ENCODE measurements at places on chromosomes 13 and 19.

- peak; percentile 50 for DNase-seq
Measured at GRCh38 chr13:31538067-31539042, 201.0 kb upstream of the RXFP2 start.

DNA sequence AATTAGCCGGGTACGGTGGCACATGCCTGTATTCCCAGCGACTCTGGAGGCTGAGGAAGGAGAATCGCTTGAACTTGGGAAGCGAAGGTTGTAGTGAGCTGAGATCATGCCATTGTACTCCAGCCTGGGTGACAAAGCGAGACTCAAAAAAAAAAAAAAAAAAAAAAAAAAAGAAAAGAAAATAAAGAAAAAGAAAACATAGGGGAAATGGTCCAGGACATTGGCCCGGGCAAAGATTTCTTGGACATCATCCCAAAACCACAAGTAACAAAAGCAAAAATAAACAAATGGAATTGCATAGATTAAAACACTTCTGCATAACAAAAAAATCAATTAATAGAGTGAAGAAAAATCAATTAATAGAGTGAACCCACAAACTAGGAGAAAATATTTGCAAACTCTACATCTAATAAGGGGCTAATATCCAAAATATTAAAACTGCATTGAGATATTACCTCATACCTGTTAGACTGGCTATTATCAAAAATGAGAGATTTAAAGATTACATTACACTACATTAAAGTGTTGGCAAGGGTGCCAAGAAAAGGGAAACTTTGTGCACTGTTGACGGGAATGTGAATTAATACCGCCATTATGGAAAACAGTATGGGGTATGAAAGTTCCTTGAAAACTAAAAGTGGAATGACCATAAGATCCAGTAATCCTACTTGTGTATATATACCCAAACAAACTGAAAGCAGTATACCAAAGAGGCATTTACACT, 18.5 kb upstream of the ABCC4 start:
- no peak for DNase-seq

DNA sequence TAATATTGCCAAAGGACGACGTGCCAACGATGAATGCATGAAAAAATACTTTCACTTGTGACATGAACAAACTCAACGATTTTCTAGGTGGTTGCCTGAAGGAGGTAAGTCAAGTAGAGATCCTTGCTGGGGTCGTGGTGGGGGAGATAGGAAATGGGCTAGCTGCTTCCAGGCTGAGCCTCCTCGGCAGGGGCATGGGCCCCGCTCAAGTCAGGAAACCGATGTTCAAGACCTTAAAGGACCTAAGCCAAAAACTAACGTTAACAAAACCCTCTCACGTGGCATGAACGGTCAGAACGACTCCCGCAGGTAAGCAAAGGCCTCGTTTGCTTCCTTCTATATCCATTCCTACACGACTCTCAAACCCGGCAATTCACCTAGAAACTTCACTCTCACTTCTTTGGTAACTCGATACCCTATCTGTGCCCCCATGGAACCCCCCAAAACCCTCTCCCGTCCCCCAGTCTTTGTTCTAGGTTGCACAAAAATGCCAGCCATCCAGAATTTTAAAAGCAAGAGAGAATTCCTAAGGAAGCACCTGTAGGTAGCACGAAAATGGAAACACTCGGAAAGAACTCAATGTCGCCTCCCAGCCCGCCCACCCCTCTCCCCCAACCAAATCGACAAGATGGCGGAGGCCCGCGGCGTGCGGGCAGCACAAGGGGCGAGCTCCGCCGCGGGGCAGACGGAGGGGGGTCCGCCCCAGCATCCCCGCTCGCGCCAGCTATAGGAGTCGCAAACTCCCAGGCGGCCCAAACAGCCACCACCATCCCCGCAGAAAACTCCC, 13.6 kb downstream of the ACP4 start:
- no peak for DNase-seq

GRCh38 chr13:99575376-99576120, 74.3 kb downstream of the TM9SF2 start:
- no peak for DNase-seq

GRCh38 chr19:24073807-24074206, 13.2 kb upstream of the ZNF254 start:
- no peak for DNase-seq

Data from RPMI7951 (cell line).